Activated CD4-positive, CD25-positive, alpha-beta regulatory T cell treated with anti-CD3 and anti-CD28 coated beads, Interleukin-2, amount 50 U/mL, for 16 hours (primary cell): ENCODE measurements at places on chromosomes 1 and 21.

GRCh38 chr1:3753656-3754454 is 1.6 kb downstream of the CCDC27 start:
- no peak for DNase-seq

GRCh38 chr1:175191659-175192058 is 917 bp downstream of the KIAA0040 start:
- no peak for DNase-seq

DNA sequence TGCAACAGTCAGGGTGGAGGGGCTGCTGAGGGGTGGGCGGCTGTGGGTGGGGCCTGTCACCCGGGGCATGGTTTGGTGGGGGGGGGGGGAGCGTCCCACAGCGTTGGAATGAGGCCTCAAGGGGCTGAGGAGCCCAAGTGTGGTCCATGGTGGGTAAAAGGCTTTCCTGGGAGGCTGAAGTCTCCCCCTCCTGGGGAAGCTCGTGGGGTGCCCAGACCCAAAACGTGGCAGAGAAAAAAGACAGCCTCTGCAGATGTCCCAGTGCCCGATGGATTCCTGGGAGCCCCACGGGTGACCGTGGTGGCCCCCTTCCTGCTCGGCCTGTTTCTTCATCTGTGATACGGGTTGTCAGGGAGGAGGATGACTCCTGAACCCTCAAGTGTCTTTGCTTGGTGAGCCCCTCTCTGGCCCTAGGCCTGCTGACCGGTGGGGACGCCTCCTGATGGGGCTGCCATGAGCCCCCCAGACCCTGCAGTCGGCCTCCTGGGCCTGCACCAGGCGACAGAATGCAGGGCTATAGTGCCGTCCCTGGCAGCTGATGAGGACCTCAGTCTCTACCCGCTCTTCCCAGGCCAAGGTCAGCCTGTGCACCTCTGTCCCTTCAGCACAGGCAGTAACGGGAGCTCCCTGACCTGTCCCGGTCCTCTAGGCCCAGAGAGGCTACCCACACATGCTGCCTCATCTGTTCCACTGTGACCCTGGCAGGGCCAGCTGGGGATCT is 1.1 kb downstream of the OBSCN start:
- DNase-seq, result no peak

DNA sequence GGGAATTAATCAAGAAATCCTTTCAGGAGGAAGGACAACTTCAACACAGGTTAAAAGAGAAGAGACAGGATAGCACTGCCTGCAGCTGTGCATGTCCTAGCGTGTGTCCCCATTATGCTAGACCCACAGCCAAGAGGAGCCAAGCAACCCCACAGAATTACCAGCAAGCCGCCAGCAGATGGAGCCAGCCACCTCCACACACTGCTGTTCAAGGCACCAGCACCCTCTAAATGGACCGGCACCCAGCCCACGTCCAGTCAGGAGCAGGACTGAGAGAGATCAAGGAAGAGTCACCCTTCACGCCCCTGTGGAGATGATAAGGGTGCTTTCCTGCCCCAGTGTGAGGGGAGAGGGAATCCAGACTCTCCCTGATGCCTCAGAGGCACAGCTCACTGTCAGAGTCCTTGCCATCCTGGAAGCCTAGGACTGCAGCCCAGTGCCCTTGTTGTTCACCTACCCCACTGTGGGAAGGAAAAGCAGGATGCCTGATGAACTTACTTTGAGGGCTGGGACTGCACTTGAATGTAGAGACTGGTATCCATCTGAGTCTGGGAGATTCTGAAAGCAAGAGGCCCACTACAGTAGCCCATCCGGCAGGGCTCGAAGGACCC is 37.1 kb upstream of the CTTNBP2NL start:
- DNase-seq, result no peak

DNA sequence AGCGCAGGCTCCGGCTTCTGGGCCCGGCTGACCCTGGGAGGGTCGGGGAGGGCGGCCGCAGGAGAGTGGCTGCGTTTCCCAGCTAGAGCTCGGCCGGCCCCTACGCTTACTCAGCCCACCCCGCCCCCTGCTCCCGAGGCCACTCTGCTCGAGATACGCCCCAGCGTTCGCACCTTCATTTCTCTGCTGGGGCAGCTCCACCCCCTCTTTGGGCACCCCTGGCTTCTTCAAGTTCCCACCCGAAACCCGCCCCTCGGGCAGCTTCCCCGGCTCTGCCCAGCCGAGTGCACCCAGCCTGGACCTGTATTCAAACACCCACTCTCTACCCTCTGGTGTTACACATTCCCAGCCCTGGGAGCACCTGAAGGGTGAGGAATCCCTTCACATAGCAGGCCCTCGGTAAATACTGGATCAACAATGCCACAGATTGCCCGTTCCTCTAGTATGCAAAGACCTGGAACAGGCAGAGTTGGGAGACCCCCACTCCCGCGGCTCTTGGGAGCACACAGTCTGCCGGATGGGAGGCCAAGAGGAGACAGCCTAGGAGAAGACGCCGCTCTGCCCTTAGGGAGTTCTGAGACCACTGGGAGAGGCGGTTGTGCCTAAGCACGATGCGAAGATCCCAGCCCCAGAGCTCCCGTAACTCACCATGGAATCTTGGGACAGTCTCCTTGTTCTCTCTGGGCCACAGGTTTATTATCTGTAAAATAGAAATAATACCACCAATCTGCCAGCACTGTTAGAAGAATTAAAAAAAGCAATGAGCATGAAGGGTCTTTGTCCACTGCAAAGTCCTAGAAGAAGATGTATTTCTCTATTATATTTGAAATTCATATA is 566 bp upstream of the PAQR7 start:
- no peak for DNase-seq

DNA sequence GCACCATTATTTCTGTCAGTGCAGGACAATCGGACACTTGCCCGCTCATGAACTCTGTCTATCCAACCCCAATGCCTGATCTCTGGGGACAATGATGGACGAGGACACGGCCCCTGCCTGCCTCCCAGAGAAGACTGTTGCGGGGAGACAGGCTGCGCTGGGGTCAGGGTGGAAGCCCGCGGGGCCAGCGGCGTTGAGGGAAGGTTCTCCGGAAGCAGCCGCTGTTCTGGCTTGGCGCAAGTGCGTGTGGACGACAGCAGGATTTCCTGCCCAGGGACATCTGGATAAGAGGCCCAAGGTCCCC is 18.8 kb downstream of the RHBG start:
- no peak for DNase-seq

DNA sequence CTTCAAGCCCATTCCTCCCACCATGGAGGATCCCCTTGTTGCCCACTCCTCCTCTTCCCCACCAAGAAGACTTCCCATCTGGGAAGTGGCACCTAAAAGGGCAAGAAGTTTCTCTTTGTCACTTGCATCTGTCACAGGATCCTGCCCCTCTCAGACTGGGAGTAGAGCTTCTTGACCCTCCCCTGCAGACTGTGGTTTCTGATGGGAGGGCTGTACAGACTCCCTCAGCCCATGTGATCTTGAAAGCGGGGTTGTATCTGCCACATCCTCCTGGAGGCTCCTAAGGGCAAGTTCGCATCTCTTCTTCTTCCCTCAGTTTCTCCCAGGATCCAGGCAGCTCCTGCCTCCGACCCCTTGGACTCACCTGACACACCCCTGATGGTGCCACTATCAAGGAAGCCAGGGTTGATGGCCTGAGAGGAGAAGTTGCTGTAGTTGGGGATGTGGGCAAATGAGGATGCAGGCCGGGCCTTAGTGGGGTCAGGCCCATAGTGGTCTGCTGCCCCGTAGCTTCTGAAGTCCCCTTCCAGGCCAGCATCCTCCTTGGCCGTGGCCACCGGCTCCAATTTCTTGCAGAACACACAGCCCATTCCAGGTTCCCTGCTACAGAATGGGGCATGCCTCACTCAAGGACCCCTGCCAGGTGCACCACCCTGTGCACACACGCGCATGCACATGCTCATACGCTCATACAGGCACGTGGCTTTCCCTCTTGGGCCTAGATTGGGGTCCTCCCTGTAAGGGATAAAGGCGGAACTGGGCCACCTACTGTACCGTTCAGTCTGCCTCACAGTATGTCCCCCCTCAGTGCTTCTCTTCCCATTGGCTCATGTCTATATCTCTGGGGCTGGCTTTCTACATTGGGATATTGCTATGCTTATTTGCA is 11.4 kb downstream of the FGR start:
- no peak for DNase-seq

DNA sequence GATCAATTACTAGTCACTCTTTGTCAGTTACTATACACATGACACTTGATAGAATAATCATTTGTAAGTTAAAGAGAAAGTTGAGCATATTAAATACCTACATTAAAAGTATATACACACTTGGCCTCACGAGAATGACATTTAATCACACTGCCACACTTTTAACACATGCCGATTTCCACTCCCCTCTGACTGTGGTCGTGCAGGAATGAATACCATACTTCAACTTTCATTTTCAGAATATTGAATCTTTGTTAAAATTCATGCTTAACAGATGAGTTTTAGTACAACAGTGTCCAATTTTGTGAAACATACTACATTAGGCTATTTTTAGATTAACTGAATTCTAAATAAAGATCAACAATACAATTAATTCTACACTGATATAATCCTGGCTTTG is 78.2 kb upstream of the SDC3 start:
- no peak for DNase-seq

- no peak for DNase-seq
Measured at GRCh38 chr1:21607549-21608529, 61.3 kb downstream of the RAP1GAP start.

GRCh38 chr1:117930173-117930447 is 571 bp downstream of the WDR3 start:
- no peak for DNase-seq
